Left renal cortex interstitium (tissue), 4 donors: ENCODE measurements at places on chromosomes 1 and 21.
A peak's percentile ranks its signal among the peaks of the same experiment; 100 is the strongest.

DNA sequence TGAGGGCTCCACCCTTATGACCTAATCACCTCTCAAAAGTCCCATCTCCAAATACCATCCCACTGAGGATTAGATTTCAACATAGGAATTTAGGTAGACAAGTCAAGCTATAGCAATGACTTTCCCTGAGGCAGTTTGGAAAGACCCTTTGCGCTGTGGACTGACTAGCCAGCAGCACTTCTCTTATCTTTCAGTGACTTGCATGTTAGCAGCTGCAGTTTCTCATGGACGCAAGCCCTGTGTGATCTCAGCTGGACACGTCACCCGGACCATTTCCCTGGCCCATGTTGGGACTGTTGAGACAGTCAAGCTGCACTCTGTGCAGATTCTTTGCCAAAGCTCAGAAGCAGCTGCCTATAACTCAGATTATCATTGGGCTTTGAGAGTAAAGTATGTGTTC lies 408.1 kb upstream of the USP24 start:
- DNase-seq = peak; percentile 51

DNA sequence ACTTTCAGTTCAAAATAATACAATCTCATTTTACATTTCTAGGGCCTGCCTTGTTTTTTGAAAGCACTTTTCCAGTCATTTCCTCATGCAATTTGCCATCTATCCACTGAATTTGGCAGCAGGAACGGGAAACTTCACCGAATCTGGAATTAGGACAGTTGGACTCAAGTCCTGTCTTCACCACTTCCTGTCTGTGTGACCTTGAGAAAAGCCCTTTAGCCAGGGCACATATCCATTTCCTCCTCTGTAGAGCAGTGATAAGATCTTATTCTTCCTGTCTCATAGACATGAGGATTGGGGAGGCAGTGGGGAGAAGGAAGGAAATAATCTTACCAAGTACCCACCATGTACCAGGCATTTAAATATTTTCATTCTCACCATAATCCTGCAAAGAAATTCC lies 12.0 kb downstream of the VAV3 start:
- DNase-seq = no peak

DNA sequence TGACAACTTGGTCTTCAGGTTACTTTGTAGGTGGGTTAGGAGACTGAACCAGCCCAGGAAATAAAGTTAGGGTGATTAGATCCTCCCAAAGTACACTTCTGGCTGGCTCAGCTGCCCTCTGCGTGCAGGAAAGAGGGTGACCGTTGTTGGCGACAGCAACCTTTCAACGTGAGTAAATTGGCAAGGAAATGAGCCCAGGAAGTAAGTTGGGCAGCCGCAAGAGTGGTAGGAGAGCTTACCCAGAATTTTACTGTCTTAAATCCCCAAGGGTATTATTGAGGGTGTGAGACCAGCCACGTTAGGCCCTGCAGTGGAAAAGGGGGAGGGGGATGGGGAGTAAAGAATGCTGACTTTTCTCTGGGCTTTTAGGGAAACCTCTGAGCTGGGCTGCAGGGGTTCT lies 1.6 kb downstream of the TENT5C start:
- DNase-seq = no peak

GRCh38 chr1:151370211-151370911 lies 2.1 kb downstream of the SELENBP1 start:
- DNase-seq = no peak

DNA sequence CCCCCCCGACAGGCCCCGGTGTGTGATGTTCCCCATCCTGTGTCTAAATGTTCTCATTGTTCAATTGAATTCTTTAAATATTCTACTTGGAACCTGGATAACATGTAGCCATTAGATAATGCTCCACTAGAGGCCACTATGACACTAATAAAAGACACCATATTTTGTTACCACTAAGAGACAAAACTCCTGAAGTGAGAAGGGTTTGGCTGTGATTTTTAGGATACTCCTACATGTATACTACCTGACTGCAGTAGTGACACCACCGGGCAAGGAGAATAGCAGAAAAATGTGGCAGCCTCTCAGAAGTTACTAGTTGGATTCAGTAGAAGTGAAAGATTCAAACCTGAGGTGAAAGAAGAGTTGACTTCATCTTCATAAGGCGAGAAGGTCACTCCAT lies 36.0 kb downstream of the F5 start:
- no peak for DNase-seq

GRCh38 chr1:64981601-64982533 lies 15.5 kb upstream of the JAK1 start:
- no peak for DNase-seq

DNA sequence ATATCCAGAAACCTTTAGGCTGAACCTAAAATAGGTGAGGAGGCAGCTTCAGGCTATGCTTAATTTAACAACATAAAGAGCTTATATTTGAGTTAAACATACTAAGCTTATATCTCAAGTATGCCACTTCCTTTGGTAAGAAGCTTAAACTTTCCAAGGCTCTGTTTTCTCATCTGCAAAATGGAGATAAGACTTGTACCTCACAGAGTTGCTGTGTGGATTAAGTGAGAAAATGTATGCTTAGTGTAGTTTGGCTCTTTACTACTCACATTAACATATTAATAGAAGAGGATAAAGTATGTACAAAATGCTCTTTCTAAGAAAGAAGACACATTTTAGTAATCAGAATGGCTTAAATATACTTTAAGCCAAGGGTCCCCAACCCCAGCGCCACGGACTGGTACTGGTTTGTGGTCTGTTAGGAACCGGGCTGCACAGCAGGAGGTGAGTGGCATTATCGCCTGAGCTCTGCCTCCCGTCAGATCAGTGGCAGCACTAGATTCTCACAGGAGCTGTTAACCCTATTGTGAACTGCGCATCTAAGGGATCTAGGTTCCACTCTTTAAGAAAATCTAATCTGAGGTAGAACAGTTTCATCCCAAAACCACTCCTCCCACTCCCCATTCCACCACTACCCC lies 77.2 kb downstream of the HS2ST1 start:
- no peak for DNase-seq

GRCh38 chr1:45802343-45803298 lies 791 bp upstream of the MAST2 start:
- DNase-seq = peak; percentile 23

DNA sequence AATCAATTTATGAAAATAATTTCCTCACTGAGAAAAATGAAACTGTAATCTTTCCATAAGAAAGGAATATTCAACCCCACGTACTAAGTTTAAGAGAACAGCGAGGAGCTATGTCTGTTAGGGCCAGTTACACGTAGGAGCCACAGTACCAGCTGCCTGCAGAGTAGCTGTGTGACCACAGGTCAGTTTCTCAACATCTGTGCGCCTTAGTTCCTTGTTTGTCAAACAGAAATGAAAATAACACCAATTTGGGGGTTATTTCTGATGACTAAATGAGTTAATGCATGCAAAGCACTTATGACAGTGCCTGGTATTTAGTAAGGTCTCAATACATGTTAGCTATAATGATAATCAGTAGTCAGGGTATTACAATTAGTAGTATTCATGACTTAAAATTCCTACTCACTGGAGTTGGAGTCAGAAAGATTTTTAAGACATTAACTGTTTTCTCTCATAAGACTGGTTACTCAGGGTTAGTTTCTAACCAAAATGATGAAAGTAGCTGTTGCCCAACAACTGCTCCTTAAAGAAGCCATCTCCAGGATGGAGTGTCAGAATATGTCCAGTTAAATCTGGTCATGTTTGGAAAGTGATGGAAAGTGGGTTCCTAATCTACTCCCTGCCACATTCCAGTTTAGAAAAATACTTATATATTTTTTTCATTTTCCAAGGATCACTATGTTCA lies 85.8 kb upstream of the ZNF648 start:
- no peak for DNase-seq

- no peak for DNase-seq
These were observed 4.7 kb downstream of the THEMIS2 start for GRCh38 chr1:27877115-27877416.
